ENCODE measurements at places on chromosomes 7 and 10. TPM values are rescaled to one million over a fixed set of nuclear protein-coding genes. Genes with fewer than 3 reads are reported as not detected.
A peak's percentile ranks its signal among the peaks of the same experiment; 100 is the strongest.

Gene AVL9
- total RNA-seq = 62.5 TPM

Gene AQP1
- total RNA-seq = not detected

Gene SDK1
- total RNA-seq = 1.3 TPM

DNA sequence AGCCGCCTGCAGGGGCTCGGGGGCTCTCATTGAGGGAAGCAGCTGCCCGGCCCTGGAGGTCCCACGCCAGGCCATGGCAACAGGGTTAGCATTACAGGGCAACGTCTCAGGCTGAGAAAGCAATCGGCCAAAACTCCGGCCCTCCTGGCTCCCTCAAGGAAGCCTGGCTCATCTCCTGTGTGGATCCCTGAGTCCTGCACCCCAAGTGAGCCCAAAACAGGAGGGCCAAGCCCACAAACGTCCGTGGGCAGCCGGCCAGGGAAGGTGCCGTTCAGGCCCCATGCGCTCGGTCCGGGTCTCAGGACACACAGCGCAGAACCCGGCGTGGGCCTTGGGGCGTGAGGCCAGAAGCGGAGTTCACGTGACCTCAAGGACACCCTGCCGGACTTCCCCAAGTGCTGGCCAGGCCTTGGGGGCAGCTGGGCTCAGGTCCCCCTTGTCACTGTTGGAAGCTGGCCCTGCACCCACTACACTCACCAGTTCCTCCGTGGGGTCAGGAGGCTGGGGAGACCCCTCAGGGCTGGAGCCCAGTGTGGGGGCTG lies 8.0 kb upstream of the PWWP2B start:
- DNase-seq = peak; percentile 58

Gene ARMC10
- total RNA-seq = 33.4 TPM

DNA sequence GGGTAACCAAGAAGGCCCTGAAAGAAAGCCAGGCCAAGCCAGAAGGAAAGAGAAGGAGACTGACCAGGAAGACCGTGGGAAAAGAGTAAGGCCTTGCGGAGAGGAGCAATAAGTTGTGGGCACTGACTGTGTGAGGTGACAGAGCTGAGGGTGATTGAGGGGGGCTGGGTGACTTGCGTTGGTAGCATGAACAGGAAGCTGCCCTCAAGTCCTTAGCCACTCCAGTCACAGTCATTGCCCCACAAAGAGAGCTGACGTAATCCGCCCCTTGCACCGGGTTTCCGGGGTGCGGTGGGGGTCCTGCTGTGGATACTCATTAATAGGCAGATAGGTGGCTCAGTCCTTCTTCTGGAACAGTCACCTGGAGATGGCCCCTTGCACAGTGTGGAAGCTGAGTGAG lies 16.1 kb upstream of the DMBT1 start:
- DNase-seq = no peak

Gene NEBL
- 0.02 TPM for total RNA-seq
